ENCODE measurements at places on chromosomes 16 and 17.

DNA sequence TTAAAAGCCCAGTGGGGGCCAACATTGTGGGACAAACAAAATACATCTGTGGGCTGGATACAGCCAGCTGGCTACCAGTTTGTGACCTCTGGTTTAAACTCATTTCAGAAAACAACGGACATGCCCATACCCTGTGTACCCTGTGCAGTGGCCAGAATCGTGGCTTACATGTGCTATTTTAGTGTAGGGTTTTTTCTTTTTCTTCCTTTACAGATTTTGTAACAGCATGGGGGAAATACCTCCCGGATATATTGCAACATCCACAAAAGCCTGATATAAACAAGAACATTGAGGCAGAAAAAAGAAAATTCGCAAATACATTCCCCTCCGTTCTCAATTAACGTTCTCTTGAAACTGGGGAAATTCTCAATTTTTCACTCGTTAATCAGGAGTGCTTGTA is 7.3 kb downstream of the HS3ST4 start:
- no peak for DNase-seq

DNA sequence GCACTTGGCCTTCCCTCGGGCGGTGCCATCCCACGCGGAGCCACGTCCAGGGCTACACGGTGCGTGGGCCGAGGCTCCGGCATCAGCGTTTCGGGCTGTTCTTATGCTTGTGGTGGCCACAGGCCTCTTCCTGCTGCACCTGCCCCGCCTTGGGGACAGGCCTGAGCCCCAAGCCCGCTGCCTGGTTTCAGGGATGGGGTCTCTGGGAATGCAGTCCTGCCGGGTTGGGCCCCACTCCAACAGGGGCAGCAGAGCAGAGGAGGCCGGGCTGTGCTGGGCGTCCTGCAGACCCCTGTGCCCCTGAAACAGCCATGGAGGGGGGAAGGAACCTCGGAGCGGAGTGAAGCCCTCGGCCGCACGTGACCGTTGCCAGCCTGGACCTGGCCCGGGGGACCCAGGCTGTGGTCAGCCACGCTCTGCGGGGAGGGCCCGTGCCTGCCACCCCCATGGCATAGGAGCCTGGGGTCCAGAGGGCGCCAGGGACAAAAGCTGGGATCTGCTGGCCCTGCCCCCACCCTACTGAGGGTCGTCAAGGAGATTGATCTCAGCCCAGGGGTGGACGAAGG is 453 bp upstream of the WFIKKN1 start:
- DNase-seq: no peak

GRCh38 chr16:86316967-86317812 is 193.1 kb upstream of the FOXF1 start:
- DNase-seq: peak; percentile 69

GRCh38 chr17:48618256-48618896 is 3.3 kb upstream of the HOXB8 start:
- DNase-seq: peak; percentile 94

- DNase-seq: no peak
These were observed 1.3 kb downstream of the ARMC5 start for GRCh38 chr16:31460582-31461002.

DNA sequence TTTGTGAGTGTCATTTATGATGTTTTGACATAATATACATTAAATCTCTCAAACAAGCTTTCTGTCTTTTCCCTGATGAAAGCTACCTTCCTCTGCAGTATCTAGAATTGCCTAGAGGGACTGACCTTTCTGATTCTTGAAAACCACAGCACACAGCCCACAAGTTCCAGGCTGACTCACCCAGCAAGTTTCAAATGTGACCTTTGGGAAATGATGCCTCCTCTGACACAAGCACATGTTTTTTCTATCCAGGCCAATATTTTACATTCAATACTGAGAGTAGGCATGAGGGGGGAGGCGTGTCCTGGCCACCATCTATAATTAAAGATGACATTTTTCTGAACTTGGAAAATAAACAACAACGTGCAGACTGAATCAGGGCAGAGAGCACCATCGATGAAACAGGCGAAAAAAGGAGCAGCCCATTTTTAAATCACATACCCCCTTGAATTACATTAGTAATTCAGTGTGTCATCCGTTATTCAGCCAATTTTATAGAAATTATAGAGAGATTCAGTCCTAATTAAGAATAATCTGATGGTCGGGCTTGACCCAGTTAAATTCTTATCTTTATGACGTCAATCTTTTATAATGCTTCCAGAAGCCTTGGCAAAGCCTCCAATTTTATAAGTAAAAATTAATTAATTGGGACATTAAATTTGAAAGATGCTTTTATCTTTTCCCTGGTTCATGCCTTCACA is 292.6 kb upstream of the CDH11 start:
- no peak for DNase-seq

GRCh38 chr16:78694414-78694813 is 595.0 kb downstream of the WWOX start:
- no peak for DNase-seq

- no peak for DNase-seq
These were observed 60.7 kb downstream of the FBXL20 start for GRCh38 chr17:39340731-39341130.

DNA sequence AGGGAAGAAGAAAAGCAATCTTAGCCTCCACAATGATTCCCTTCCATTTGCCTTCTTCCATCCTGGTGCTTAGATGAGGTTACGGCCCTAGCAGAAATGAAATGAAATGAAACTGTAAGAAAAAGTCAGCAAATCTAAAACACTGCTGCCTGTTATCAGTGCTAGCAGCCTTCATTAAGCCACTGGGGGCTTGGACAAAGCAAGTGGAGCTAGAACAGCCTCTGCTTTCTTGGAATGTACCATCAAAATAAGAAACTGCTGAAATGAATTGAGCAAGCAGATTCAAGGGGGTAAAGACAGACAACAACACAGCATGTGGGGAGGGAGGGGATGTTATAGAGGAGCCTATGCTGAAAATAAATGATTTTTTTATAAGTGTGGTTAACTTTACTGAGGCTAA is 5.1 kb downstream of the ANKFN1 start:
- no peak for DNase-seq

GRCh38 chr17:74471341-74471740 is 4.9 kb downstream of the CD300A start:
- DNase-seq: no peak

- no peak for DNase-seq
These were observed 3.4 kb upstream of the HOXB5 start for GRCh38 chr17:48596735-48597527.

DNA sequence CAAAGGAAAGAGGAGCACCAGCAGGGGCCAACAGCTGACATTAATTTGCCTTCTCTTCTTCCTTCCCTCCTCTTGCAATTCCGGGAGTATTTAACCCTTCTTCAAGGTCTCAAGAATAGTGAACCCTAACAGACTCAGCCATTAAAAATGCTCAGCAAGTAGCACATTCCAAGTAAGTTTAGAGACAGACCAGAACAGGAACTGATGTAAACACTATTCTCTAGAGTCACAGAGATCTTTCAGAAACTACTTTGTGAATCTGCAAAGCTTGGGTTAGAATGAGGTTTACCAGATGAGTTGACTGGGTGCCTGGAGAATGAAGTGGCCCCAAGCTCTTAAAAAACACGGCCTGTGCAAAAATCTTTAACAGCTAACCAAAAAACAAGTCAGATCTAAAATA is 50.9 kb downstream of the TEX2 start:
- no peak for DNase-seq

- no peak for DNase-seq
These were observed 2.8 kb upstream of the NR1D1 start for GRCh38 chr17:40103071-40103661.

DNA sequence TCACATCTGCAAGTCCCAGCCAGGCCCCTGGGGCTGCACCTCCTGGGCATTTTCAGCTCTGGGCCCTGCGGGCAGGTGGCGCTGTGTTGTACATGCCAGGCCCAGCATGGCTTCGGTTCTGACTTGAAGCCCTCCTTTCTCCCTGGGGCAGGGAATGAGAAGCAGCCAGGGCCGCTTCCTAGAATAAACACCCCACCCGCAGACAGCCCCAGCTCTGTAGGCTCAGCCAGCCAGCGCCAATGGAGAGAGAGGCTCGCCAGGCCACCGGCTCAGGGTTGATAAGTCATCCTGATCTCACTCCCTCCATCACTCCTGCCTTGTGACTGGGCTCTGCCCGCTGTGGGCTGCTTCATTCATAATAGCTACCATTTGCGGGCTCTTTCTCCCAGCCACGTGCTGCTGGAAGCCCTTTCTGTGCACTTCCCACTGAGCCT is 6.0 kb upstream of the GLIS2 start:
- no peak for DNase-seq

GRCh38 chr17:40474419-40475002 is 26.9 kb downstream of the TNS4 start:
- DNase-seq: no peak

GRCh38 chr16:30669903-30670824 is 11.9 kb downstream of the FBRS start:
- no peak for DNase-seq

All from mesenteric fat pad (tissue), 1 donor.